Stimulated activated CD8-positive, alpha-beta memory T cell treated with anti-CD3 and anti-CD28 coated beads, Interleukin-7, amount 100 ng/mL, for 1 hour (primary cell): ENCODE measurements at places on chromosomes 2 and 18.

DNA sequence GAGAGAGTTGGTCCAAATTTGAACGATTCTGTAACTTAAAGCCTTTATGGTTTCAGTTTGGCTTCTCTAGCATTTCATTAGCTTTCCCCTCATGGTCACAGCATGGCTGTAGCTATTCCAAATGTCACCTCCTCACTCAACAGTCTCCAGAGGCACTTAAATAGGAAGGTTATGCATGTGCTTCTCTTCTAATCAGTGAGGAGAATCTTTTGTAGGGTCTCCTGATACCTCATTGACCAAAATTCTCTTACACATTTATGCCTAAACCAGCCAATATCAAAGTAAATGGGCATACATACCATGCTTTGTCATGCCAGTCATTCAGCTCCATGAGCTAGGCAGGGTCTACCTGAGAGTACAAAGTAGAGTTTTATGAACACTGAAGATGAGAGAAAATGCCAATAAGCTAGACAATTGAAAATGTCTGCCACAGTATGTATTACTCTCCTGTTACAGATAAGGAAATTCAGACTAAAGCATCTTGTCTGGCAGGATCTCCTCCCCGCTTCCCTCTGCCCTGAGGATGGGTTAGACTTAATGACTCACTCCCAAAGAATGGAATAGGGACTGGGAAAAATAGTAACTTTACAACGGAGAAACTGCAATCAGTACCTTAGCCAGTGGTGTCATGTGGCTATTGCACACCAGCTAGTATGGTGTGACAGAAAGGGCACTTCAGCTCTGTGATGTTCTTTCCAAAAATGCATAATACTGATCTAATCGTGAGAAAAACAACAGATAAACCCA, 15.4 kb downstream of the DSG2 start:
- DNase-seq: no peak

GRCh38 chr2:166727095-166727494, 161.2 kb upstream of the XIRP2 start:
- DNase-seq: no peak

DNA sequence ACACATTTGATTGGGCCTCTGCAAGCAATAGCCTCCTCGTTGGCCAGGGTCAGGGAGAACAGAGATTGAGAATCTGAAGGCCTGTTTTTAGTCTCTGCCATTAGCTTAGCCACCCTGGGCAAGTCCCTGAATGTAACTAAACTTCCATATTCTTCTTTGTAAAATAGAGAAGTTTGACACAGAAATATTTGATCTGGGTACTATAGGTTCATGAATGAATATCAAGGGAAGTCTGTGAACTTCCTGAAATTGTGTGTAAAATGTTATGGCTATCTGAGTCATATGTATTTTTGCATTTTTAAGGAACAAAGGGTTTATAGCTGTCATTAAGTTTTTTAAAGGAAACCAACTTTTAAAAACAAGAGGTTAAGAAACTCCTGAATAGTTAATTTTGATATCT, 23.2 kb downstream of the RND3 start:
- DNase-seq: no peak

- no peak for DNase-seq
These were observed 68.8 kb downstream of the ITGA4 start for GRCh38 chr2:181526014-181526413.

DNA sequence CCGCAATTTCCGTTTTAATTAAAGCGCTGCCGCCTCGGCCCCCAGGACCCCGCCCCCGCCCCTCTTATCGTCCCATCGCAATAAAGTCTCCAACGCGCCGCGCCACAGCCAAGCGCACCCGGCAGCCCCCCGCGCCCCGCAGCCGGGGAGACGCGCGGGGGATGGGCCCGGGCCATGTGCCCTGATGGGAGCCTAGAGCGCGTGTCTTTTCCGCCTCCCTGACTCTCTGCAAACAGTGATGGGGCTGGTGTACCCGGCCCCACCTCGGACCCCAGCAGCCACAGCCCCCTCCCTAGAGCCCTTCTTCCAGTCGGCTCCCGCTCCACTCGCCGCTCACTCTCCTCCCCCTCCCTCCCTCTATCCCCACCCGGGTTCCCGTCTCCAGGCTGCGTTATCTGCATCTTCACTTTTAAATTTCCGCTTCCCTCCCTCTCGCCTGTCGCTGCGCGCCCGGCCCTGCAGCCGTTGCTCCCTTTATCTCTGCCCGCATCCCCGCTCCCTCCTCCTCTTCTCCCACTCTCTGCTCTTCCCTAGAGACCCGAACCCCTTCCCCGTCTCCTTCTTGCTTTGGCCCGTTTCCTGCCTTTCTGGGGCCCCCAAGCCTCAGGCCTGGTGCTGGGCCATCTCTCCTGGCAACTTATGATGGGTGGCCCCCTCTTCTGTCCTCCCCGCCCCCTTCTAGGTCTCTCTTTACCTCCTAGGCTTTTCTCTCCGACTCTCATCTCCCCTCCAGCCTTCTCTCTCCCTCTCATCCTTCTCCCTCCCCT, 524 bp upstream of the FEV start:
- DNase-seq: no peak

- no peak for DNase-seq
These were observed 343.6 kb upstream of the SYT4 start for GRCh38 chr18:43620936-43621335.

DNA sequence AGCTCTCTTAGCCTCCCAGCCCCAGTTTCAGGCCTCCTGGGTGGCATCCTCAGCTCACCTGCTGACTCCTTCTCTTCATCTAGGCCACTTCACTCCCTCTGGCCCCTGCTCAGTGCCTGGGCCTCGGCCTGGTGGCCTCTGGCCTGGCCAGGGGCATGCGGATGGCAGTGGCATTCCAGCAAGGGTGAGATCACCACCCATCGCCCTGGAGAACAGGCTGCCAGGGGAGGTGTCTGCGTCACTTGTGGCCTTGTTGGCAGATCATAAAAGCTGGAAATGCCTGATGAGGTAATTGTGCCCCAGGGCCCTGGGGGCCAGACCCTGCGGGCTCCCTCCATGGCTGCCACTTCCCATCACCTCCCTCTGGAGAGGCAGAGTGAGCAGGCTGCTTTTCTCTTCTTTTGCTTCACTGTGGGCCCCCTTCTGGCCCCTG, 72.5 kb upstream of the SMAD2 start:
- no peak for DNase-seq

DNA sequence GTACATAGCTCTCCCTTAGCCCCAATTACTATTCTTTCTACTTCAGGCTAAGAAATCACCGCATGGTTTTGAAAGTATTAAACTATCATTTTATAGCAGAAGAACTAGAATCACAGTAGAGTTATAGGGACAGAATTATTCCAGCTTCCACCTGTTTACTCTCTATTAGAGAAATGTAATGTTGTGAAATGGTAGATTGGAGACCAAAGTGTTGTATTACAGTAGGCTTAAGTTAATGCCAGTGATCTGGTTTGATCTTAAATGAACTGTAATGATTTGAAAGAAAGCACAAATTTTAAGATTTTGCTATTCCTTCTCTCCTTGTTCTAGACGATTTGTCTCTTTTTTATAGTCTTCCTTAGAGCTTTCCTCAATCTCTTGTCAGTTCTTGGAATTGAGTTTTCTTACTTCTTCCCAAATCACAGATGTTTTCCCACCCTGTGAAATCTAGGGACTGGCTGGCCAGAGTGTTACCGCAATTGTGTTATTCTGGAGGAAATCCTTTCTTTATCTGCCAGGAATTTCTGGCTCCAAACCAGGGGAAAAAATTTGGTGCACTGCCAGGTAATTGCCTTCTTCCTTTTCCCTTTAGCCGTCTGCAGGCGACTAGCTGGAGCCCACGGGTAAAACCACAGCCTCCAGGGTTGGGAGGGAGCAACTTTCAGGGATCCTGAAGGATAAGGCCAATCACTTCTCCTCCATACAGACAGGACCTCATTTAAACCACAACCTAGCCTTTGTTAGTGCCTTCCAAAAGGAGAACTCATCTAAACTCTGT, 51.7 kb downstream of the NOP58 start:
- no peak for DNase-seq

GRCh38 chr2:172093416-172094293, 8.3 kb downstream of the DLX1 start:
- DNase-seq: no peak

- no peak for DNase-seq
These were observed 1.3 kb downstream of the LRRTM4 start for GRCh38 chr2:77520641-77521547.

- no peak for DNase-seq
These were observed 1.7 kb downstream of the D2HGDH start for GRCh38 chr2:241736111-241736510.

GRCh38 chr2:240713071-240713927, 21.6 kb downstream of the AQP12A start:
- DNase-seq: no peak

- DNase-seq: no peak
These were observed 49.4 kb downstream of the IMPA2 start for GRCh38 chr18:12030670-12031069.

DNA sequence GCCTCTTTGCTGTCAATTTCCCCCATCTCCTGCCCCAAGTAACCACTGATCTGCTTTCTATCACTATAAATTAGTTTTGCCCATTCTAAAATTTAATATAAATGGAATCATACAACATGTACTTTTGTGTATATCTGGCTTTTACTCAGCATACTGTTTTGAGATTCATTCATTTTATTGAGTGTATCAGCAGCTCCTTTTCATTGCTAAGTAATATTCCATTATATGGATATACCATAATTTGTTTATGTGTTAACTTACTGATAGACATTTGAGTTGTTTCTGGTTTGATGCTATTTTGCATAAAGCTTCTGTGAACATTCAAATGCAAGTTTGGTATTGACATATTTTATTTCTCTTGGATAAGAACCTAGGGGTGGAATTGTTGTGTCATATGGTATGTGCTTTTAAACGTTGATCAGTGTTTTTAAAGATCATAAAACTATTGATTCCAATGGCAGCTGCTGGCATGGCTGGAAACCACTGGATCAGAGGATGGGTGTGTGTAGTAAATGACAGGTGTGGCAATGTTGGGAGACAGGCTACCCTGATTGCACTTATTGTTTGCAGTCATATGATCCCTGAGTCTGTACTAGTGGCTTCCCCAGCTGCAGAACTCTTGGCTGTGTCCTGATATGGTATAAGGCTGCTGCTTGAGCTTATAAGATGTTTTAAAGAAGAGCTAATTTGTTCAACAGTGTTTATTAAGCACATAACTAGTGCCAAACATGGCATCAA, 75.3 kb downstream of the CYP1B1 start:
- DNase-seq: no peak

DNA sequence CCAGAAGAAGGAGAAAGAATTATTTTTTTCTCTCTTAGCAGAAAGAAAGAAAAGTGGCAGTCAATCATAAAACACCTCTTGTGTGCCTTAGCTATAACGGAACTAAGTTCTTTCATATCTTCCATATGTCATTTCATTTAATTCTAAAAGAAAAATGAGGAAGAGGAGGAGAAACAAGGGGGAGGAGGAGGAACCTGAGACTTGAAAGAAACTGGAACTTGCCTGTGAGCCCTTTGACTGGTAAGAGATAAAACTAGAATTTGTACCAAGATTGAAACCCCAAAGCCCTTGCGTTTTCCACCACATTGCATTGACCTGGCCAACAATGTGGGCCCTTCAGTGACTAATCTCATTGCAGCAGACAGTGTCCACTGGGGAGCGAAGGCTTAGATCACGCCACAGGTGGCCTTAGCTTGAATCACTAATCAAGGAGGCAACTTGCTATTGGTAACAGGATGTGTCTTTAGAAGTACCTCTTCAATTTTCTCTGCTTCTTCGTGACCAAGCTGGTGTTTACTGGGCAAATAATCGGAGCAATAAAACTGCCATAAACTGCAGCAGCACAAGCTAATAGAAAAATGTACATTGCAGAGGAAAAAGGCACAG, 307.9 kb downstream of the CLIP4 start:
- DNase-seq: no peak

- DNase-seq: no peak
These were observed 446.1 kb downstream of the EIPR1 start for GRCh38 chr2:2931318-2932075.

DNA sequence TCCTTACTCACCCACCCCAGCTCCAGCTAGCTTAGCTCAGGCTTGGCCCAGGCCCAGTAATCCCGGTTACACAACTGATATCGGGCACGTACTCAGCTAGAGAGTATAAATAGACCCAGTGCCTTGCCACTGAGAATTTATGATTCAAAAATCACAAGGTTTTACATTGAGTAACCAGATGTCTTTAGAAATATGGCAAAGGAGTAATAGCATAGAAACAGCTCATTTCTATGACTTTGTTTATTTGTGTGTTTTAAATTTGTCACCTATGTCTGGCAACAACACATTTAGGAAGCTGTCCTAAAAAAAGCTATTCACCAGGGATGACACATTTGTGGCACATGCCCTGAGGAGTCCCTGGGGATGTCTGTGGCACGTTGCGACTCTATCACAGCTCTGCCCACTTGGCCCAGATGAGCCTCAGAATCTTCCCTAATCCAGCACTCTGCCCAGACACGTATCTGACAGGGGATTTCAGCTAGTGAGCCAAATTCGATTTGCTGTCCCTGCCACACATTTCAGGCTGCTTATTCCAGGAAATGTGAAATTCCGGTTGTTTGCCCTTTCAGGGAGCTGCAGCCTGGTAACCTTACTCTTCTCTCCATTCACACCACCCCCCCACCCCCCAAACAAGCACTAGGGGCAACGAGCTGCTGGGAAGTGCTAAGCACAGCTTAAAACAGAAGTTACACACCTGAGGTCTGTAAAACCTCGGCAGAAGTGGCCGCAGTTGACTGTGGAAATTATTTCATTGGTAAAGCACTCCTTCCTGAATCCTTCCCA, 85.4 kb upstream of the ZCCHC2 start:
- no peak for DNase-seq
